Upper lobe of right lung (tissue), 1 donor: ENCODE measurements at places on chromosomes 6 and 20. TPM values are rescaled to one million over a fixed set of nuclear protein-coding genes. Genes with fewer than 3 reads are reported as not detected.

The JPH2 gene
- total RNA-seq = 7.9 TPM

The PI16 gene
- total RNA-seq = 3.4 TPM

The LINC00237 gene
- not detected for total RNA-seq

The FGD2 gene
- total RNA-seq = 56.9 TPM

The OSTM1 gene
- 59.3 TPM for total RNA-seq

The GABRR1 gene
- total RNA-seq = not detected

The LGSN gene
- 0.38 TPM for total RNA-seq

The TP53INP2 gene
- total RNA-seq = 17.7 TPM

The NOL7 gene
- total RNA-seq = 52.0 TPM

The SLC35D3 gene
- total RNA-seq = not detected

The RRAGD gene
- total RNA-seq = 44.0 TPM

The PIGT gene
- total RNA-seq = 66.3 TPM

The DEFB128 gene
- not detected for total RNA-seq

The NRSN1 gene
- not detected for total RNA-seq

The SCRT2 gene
- total RNA-seq = not detected

The TMEM244 gene
- not detected for total RNA-seq

The PRRC2A gene
- total RNA-seq = 138 TPM

The VSTM2L gene
- 12.9 TPM for total RNA-seq

The TBX18 gene
- total RNA-seq = 1.0 TPM

The TLDC2 gene
- 1.6 TPM for total RNA-seq

The HLA-DQA1 gene
- 111 TPM for total RNA-seq

The HMGCLL1 gene
- 4.2 TPM for total RNA-seq

The DEF6 gene
- 17.4 TPM for total RNA-seq

The PSMB9 gene
- 47.2 TPM for total RNA-seq

The DEFB116 gene
- total RNA-seq = not detected

The IMPG1 gene
- total RNA-seq = not detected

The SLC22A7 gene
- total RNA-seq = not detected

The GSTA3 gene
- total RNA-seq = not detected

The EFCAB8 gene
- 0.72 TPM for total RNA-seq
